ENCODE measurements at places on chromosomes 13 and 19.

- DNase-seq, result no peak
Observed at GRCh38 chr13:35162420-35162819, 220.3 kb downstream of the NBEA start.

DNA sequence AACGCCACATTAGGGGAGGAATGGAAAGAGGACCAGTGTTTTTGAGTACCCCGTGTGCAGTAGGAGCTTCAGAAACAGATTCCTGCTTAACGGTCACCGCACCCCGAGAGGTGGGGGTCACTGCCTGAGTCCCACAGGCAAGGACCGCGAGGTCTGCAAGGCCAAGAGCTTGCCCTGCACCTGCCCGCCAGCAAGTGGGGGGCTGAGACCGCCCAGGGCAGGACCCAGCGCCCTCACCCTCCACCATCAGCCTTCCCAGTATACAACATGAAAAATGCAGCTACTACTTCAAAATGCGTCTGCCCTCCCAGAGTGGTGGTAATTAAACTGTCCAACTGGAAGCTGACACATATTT, 44.9 kb downstream of the COL4A1 start:
- no peak for DNase-seq

DNA sequence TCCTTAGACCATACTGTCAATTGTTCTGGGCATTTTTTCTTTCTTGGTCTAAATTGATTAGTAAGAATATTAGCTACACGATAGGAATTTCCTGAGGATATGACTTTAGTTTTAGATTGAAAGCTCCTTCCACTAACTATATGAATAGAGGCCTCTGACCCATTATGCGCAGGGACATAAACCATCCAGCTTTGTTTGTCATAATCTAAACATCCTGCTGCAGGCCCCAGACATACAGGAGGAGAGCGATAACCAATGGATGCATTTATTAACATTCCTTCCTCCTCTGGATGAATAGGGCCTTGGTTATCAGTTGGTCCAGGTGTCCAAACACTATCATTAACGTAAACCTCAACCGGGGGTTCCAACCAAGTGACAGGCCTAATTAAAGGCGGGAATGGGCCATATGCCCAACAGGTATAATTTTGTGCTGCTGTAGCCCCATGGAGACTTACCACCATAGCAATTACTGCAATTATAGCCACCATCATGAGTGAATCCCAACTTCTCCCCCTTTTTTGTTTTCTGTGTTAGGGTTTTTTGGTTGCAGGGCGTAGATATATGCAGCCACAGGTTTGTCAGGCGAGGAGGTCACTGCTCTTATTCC, 32.6 kb downstream of the CLEC4M start:
- DNase-seq, result no peak

DNA sequence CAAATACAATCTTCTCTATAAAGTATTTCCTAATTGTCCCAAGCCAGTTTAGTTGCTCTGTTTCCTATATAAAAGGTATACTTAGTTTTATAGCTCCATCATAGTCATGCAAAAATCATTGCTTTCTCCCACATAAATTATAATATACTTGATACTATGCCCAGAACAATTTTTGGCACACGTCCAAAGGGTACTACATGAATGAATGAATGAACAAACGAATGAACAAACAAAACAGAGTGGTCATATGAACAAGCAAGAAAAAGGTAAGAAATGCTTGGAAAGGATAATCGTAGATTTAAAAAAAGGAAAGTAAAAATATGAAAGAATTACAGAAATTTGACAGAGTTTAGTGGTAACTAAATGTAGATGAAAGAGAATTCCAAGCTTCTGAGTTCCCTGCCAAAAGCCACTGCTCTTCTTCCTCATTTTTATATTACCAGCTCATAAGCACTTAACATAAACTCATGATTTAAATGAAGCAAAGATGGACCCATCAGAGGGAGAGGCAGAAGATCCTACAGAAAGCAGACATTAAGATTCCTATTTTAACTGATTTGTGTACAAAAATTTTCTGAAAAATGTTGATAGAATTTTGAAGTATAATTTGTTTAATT, 123.2 kb downstream of the ENOX1 start:
- DNase-seq, result no peak

DNA sequence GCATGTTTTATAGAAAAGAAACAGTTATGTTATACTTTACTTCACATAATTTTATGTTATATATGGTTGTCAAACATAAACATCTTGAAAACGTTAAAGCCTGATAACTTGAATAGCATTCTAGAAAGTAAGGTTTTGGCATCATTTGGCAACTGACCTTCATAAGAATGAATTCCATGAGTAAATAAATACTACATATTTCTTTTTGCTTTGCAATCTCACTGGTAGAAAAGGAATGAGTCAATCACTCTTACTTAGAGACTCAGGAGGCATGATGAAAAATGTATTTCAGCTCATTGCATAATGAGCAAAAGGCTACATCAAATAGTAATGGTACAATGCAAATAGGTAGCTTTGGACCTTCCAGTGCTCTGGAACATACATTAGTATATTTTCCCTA, 1381.9 kb downstream of the EFNB2 start:
- DNase-seq, result no peak

GRCh38 chr19:15159251-15159650, 41.5 kb downstream of the NOTCH3 start:
- DNase-seq, result no peak

DNA sequence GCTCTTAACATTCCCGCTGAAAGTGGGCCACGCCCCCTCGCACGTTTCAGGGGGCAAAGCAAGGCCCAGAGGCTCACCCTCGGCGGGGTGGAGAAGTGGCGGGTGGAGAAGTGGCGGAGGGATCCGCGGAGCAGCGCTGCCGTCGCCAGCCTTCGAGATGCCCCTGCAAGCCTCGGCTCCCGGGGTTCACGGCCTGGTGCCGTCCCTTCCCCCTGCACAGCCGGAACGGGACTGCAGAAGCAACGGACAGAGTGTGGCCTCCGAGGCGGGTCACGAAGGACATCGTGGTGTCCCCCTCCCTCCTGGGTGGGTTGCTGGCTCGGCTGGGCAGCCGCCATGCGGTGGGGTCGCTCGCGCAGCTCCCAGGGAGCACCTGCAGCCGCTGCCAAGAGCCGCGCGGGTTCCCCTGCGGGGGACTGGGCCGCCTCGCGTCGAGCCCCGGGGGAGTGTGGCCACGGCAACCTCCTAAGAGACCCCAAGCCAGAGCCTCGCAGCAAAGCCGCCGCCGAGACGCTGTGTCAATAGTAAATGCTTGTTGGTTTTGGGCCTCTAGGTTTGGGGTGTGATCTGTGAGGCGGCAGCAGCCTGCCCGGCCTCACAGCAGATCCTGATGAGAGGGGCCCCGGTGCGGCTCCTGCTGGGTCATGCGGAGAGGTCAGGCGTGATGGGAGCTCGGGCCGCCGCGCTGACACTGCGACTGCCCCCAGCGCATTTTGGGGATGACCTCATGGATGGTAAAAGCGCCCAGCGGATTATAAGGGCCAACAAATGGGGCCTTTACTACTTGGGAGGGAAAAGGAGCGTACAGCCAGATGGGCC, 5.5 kb downstream of the TPGS1 start:
- DNase-seq, result no peak

DNA sequence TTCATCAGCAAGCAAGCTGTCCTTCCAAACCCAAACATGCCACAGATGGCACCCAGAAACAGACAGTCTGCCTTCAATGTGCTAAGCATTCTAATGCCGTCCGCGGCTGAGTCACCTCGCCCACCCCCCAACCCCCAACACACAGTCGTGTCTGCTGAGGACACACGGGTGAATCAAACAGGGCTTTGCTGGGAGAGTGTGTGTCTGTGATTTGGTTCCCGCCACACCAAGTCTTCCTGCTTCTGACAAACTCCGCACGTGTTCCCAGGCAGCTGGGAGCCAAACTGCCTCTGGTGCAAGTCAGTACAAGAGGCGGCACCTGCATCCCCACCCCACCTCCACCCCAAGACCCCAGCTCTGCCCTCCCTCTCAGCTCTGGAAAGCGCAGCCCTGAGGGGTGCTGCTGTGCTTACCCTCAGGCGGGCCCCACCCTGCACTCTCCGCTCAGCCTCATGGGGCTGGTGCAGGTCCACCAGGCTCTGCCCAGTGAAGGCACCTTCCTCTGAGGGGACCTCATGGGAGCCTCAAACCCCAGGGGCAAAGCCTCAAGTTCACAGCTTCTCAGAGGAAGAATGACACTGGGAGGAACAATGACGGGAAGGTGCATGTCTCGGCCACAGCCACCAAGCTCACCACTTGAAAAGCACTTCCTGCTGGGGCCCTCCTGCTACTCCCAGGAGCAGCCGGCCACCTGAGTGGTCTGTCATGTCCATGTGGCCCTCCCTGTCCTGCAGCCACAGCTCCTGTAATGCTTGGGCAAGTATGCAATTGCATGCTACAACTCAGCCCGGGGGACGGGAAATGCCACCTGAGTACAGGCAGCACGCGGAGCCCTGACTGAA, 15.0 kb upstream of the SLC35E1 start:
- DNase-seq, result no peak

- no peak for DNase-seq
Observed at GRCh38 chr19:16087940-16088339, 11.6 kb downstream of the TPM4 start.

DNA sequence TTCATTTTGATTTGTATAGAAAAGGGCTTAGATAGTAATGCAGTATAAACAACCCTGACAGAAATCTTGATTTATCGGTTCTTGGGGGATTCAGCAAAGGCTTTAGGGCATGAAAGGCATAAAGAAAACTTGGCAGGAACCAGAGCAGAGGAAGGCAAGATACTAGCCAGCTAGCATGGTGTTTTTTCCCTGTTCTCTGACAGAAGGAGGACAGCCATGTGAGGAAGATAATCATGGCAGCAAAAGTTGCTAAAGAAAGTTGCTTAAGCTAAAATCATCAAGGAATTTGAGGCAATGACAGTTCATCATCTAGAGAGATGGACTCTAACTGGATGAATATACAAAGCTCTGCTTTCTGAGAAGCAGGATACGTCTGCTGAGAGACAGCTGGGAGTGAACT, 294.1 kb downstream of the KCNRG start:
- no peak for DNase-seq

DNA sequence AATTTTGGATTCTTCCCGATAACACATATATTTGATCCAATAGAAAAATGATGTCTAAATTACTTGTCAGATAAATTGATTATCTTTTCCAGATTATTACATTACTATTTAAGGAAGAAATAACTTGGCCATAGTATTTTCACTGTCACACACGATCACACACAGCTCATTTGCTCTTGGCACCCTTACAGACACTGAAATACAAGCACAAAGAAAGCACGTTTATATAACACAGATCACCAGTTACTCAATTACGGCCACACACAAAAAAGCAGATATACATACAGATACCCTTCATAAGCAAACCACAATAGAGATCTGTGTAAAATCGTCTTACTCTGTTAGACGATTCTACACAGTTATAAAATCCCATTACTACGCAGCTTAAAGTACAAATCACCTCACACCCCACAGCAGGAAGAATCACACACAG, 716 bp upstream of the ZNF420 start:
- no peak for DNase-seq

- no peak for DNase-seq
Observed at GRCh38 chr13:50994651-50995050, 85.1 kb downstream of the RNASEH2B start.

DNA sequence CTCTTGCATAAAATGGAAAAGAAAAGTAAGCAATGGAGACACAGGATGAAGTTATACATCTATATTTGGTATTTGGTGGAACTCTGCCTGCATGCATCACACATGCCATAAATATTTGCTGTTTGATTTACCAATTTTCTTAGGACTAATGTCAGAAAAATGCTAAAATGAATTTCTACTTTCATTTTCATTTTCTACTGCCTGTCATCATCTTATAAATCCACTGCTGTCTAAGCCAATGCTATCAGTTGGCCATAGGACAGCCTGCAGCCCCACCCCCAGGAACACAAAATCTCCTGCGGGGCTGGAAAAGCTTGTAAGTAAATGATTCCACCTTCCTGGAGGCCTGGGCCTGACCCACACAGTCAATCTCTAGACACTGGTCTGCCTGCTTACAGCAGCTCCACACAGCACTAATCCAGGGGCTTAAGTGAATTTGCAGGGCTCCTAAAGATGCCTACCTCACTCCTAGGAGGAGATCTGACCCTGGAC, 122.0 kb downstream of the ENOX1 start:
- DNase-seq, result no peak

- no peak for DNase-seq
Observed at GRCh38 chr13:110978390-110978789, 63.5 kb upstream of the ANKRD10 start.

Data from CMK (cell line).